T1000 (cell line): ENCODE measurements at places on chromosomes 5 and 9.

DNA sequence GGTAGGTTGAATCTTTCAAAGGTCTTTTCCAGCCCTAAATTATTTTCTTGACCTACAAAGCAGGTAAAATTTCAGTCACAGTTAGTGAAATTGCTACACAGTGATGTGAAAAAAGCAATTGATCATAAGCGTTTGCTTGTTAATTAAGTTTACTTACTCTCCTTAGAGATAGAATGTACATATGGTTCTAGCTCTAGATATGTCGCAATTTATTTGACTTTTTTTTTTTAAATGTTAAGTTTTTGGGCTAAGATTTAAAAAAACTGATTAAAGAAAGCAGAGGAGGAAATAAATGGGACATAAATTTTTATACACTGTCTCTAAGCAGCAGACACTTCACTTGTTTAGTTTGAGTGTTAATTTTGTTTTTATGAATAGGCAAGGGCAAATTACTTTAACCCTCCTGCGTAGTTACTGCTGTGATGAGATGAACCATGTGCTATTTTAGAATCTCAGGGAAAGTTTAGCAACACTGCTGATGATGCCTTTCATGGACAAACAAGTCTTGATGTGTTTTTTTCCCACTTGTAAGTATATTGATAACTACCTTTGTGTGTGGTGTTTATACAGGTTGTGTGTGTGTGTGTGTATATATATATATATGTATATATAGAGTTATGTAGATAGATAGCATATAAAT, 38.3 kb upstream of the FAM120AOS start:
- DNase-seq: no peak

GRCh38 chr9:75616841-75617566, 273.5 kb upstream of the PCSK5 start:
- DNase-seq: no peak

- no peak for DNase-seq
These were observed 11.6 kb downstream of the AGPAT2 start for GRCh38 chr9:136675477-136676296.

DNA sequence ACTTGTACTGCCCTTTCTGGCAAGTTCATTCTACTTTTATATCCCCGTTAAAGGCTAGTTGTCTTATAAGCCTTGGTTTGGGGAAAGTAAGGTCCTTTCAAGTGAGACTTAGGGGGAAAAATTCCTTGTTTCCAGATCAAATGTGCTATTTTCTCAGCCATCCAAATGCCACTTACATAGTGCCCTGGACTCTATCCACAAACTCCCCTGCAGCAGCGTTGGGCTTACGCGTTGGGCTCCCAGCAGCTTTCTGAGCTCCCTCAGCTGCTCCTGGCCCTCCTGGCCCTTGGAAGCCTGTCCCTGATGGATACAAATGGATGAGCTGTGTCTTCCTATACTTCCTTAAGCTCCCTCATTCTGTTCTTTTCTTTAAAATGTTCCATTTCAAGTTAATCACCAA, 279.2 kb upstream of the PANK3 start:
- DNase-seq: no peak
